ENCODE measurements at places on chromosomes 4 and X.

- H3K27ac ChIP-seq = no peak overlapping the region
- no peaks in the 10 kb centered on the region for H3K36me3 ChIP-seq
- no peaks in the 10 kb centered on the region for H3K27me3 ChIP-seq
Measured at GRCh38 chrX:35445912-35446311, 352.2 kb upstream of the MAGEB16 start.

DNA sequence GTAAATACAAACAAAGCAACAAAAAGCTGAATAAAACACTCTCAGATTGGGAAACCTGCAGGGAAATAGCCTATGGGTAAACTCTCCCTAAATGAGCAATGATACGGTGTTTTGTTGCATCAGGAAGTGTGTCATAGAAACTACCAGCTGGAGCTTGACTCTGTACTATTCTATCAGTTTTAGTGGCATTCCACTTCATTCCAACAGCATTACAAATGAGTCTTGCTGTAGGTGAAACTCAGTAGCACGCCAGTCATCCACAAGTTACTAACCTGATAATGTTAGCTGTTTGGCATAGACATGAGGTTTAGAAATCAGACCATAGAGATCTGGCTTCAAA is 24.9 kb downstream of the FGFBP1 start:
- no peak overlapping the region for H3K4me3 ChIP-seq
- H3K4me1 ChIP-seq = no peaks in the 10 kb centered on the region
- no peaks in the 10 kb centered on the region for H3K27me3 ChIP-seq
- no peaks in the 10 kb centered on the region for H3K36me3 ChIP-seq
- H3K27ac ChIP-seq = no peak overlapping the region

DNA sequence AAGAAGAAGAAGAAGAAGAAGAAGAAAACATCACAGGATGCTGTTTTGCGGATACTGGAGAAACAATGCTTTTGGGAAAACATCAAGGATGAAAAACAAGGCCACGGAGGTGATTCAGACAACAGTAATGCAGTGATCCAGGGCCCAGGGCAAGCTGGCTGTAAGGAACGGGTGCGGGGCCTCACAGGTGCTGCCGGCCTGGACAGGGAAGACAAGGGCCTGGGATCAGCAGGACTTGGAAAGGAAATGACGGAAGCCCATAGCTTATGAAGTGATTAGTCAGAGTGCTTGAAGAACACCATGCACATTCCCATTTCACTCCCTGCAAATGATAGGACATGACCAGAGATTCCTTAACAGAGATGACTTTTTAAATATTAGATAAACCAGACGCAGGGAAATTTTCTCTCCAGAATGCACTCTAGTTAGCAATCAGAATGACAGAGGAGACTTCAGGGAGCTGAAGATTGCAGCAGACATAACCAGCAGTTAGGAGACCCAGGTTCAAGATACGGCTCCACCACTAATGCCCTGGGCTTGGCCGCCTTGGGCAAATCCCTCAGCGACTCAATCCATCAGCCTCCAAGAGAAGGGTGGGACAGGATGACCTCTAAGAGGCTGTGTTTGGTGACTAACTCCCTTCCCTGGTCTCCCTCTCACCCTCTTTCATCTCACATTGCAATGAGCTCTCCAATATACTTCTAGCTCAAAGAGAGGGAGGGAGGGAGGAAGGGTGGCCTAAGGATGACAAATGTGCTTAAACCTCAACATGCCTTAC is 54.1 kb downstream of the APBB2 start:
- H3K4me3 ChIP-seq = no peak overlapping the region
- no peaks in the 10 kb centered on the region for H3K4me1 ChIP-seq
- no peaks in the 10 kb centered on the region for H3K27me3 ChIP-seq
- H3K27ac ChIP-seq = no peak overlapping the region
- DNase-seq = no peak
- no peaks in the 10 kb centered on the region for H3K36me3 ChIP-seq

- DNase-seq = no peak
- no peaks in the 10 kb centered on the region for H3K4me1 ChIP-seq
- H3K27ac ChIP-seq = no peak overlapping the region
- H3K4me3 ChIP-seq = no peak overlapping the region
- H3K27me3 ChIP-seq = no peaks in the 10 kb centered on the region
- H3K36me3 ChIP-seq = no peaks in the 10 kb centered on the region
Measured at GRCh38 chr4:1462009-1462767, 55.9 kb upstream of the NKX1-1 start.

- no peak overlapping the region for H3K27ac ChIP-seq
- no peak overlapping the region for H3K4me3 ChIP-seq
- H3K36me3 ChIP-seq = no peaks in the 10 kb centered on the region
- no peaks in the 10 kb centered on the region for H3K27me3 ChIP-seq
- no peak for DNase-seq
Measured at GRCh38 chr4:21652508-21653231, 295.9 kb downstream of the KCNIP4 start.

DNA sequence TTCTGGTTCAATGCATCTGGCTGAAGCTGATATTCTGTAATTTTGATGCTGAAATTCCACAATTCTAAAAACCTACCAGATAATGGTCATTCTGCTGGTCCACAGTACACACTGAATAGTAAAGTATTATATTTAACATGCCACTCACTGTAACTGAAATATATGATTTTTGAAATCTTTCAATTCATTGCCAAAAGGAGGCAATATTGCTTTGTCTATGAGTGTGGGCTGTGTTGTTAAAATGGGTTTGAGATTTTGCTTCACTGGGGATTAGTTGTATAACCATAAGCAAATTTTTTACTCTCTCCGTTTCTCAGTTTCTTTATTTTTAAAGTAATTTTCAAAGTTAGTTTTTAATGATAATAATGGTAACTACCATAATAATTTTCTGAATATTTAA is 1404.1 kb upstream of the IGFBP7 start:
- H3K36me3 ChIP-seq = no peaks in the 10 kb centered on the region
- no peak for DNase-seq
- no peaks in the 10 kb centered on the region for H3K4me1 ChIP-seq
- H3K27ac ChIP-seq = no peak overlapping the region
- H3K27me3 ChIP-seq = no peaks in the 10 kb centered on the region

GRCh38 chrX:109036624-109037023 is 300.3 kb upstream of the IRS4 start:
- no peak for DNase-seq
- H3K4me1 ChIP-seq = no peaks in the 10 kb centered on the region
- no peak overlapping the region for H3K4me3 ChIP-seq
- H3K27ac ChIP-seq = no peak overlapping the region
- no peaks in the 10 kb centered on the region for H3K36me3 ChIP-seq
- no peaks in the 10 kb centered on the region for H3K27me3 ChIP-seq

DNA sequence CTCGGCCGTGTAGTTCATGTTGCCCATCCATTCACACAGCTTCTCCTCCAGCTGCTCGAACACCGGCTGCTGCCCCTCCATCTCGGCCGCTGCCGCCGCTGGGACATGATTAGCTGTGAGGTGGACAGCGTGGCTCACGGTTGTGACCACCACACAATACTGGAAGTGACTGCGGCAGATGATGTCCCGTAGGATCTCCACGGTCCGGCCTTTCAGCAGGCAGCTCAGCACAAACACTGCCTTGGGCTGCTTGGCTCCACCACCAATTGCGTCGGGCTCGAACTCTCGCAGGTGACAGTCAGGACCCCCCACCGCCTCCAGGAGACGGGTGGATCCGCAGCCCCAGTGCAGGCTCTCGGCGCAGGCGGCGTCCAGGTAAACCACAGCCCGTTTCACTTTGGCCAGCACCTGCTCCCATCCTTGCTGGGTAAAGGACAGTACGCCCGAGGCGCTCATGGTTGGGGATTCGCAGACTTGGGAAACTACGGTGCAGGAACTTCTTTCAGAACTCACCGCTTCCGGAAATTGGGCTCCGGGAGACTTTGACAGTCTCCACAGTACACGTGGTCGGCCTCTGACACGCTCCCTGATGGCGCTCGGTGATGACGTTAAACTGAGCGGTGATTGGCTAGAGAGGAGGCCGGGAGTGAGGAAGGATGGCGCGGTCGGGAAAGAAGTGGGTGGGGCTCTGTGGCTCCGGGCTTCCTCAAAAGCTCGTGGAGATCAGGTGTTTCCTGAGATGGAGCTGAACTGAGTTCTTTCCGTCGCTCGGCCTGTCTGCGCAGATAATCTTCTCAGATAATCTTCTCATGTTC is at the start of gene SCFD2:
TSS of gene SCFD2 (minus strand) at position 576 of the 815 bp plus-strand sequence.
- no peaks in the 10 kb centered on the region for H3K36me3 ChIP-seq
- peak; percentile 97 for DNase-seq
- H3K4me1 ChIP-seq = no peaks in the 10 kb centered on the region

DNA sequence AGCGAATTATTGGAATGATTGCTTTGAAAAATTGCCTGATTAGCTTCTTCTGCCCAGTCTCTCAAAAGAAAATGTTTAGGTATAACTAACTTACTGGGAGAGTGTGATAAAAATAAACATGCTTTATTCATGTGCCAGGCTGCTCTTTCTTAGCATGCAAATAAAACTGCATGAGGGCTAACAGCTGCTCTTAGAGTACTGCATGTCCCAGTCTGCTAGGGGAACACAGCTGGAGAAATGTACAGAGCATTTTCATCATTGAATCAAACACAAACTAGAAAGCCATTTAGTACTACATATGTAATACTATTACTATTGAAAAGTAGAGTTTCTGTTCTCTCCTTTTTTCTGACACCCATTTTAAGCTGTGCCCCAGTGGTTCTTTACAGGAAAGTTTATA is 726.0 kb downstream of the GRID2 start:
- no peaks in the 10 kb centered on the region for H3K27me3 ChIP-seq
- no peak overlapping the region for H3K27ac ChIP-seq
- H3K4me1 ChIP-seq = no peaks in the 10 kb centered on the region
- DNase-seq = no peak
- H3K36me3 ChIP-seq = peaks cover 5% of the 10 kb centered on the region
- no peak overlapping the region for H3K4me3 ChIP-seq

GRCh38 chrX:53135581-53135980 is 41.6 kb downstream of the KANTR start:
- H3K36me3 ChIP-seq = no peaks in the 10 kb centered on the region
- DNase-seq = no peak
- H3K27me3 ChIP-seq = no peaks in the 10 kb centered on the region

DNA sequence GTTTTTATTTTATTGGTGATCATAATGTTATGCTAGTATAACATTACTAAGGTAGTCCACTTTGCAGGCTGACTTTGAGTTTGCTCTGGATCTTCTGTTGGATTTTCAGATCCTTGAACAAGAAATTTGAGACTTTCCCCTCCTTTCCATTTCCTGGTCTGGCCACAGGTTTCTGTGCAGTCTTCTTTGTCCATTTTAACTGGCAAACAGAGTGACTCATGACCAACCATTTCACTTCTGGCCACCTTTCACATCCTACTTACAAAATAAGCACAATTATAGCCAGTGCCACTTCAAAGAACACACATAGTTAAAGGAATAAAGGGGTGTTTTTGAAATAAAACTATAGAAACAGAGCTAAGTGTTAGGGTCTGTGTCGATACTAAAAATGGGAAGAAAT is 8.4 kb downstream of the ANK2 start:
- H3K36me3 ChIP-seq = no peaks in the 10 kb centered on the region
- H3K27ac ChIP-seq = no peak overlapping the region
- no peak for DNase-seq
- H3K27me3 ChIP-seq = no peaks in the 10 kb centered on the region
- H3K4me1 ChIP-seq = peaks cover 2% of the 10 kb centered on the region

DNA sequence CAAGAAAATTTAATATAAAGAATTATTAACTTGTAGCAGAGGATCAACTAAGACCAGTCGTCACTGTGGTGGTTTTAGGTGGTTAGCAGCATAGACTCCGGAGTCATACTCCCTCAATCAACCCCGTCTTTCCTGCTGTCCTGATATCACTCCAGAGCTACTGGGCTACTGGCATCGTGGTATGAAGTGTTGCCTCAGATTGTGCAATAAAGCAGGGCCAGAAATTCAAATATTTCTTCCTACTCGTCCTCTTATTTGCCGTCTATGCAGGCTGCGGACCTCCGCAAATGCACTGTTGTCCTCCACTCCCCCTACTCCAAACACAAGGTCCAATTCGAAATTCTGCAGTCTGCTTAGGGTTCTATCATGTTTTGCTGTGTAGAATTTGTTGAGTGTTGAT is 1.2 kb upstream of the MAGEA10 start:
- H3K4me1 ChIP-seq = no peaks in the 10 kb centered on the region
- DNase-seq = no peak

DNA sequence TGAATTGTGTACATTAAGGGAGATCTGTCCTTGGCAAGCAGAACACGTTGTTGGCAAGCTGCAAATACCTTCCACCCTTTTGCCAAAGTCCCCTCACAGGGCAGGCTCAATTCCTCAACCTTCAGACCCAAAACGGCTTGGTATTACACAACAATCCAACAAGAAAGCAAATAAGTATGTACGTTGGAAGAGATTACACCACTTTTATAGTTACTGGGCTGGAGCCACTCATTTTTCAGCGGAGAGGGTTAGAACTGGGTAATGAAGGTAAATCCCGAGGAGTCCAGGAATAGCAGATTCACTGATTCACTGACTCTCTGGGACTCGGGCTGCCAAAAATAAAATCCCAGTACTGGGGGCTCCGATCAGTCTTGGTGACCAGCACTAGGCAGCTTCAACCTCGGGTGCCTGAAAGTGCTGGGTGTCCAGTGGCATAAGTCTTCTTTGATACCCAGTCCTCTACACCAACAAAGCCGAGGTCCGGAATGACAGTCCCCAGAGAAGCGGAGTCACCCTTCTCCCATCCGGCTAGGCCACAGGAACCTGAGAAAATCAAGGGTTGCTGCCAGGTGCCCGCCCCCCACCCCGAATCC is 587 bp downstream of the TIMM8A start:
- peaks cover 10% of the 10 kb centered on the region for H3K36me3 ChIP-seq
- no peaks in the 10 kb centered on the region for H3K27me3 ChIP-seq
- DNase-seq = no peak
- H3K4me3 ChIP-seq = peak overlapping the region; percentile 57
- no peak overlapping the region for H3K27ac ChIP-seq

Data from H1 (cell line).